ENCODE measurements at places on chromosomes 12 and 14.

- no peak for DNase-seq
These were observed 216.9 kb downstream of the RPAP3 start for GRCh38 chr12:47488888-47489287.

DNA sequence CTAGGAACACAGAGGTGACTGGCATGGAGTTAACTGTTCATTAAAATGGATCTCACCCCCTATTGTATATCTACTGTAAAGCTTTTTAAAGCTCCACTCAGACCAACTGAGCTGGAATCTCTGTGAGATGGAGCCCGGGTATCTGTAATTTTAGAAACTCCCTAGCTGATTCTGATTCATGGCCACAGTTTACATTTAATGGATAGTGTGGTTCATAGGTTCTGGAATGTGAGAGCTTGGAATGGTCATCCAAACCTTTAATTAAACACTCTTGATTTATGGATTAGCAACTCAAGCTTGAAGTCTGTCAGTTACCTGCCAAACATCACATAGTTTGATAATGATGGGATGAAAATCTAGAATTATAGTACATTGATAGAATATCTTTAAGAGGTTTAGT is 183.8 kb downstream of the SLC25A21 start:
- no peak for DNase-seq

DNA sequence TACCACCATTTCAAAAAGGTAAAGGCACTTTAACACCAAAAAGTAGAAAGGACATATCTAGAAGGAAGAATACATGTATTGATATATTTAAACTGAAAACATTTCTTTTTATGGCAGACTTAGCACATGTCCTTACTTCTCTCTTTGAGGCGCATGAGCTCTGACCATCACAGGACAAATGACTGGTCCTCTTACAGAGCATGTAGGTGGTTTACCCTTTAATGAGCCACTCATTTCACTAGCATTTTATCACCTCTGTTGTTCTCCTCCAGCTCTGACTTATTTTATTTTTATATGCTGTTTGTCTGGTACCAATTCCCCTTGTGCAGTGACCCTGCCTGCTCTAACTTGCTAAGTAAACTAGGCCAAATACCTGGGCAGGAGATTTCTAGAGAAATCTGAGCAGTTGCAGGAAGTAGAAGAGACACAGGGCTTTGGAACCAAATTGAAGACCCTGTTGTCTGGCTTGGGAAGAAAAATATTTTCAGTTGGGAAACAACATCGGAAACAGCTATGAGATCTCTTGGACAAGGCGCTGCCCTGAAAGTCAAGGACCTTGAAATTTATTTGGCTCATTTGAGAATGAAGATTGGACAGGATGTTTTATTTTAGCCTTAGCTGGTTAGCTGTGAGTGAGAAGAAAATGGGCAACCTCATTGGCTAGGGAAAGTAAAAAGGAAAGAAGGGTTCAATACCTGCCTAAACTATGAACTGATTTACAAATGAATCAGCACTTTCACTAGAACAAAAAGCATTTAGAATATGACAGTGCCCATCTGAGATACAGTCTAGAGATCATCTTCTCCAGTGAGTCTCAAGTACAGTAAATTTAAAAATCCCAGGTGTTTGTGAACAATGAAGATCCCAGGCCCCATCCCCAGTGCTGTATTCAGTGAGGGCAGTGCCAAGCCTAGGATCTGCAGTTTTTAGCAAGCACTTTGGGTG is 374.4 kb downstream of the ZFP36L1 start:
- DNase-seq = no peak

- no peak for DNase-seq
These were observed 26.4 kb downstream of the PPTC7 start for GRCh38 chr12:110556705-110557104.

- no peak for DNase-seq
These were observed 4.9 kb upstream of the TCP11L2 start for GRCh38 chr12:106297681-106298080.

GRCh38 chr12:73906757-73907156 is 630.9 kb upstream of the ATXN7L3B start:
- no peak for DNase-seq

DNA sequence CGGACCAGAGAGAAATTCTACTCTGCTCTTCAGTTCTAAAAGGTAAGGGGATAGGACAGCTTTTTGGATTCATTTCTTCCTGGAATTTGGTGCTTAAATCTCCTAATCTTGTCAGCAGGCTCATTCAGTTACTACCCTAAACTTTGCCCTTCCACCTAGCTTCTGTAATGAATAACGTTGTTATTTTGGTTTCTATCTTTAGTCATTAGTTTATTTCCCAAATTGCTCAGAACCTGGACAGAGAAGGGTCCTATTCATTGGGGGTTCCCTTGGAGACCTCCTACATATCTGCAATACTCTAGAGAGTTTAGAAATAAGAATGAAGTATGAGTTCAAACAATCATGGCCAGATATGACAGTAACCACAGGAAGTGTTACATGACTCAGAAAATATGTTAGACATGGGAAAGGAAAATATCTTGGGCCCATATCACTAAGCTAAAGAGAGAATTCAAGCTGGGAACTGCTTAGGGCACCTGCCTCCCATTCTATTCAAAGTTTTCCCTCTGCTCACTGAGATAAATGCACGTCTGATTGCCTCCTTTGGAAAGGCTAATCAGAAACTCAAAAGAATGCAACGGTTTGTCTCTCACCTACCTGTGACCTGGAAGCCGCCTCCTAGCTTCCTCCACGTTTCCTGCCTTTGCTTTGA is 87.9 kb downstream of the GAS2L3 start:
- no peak for DNase-seq

DNA sequence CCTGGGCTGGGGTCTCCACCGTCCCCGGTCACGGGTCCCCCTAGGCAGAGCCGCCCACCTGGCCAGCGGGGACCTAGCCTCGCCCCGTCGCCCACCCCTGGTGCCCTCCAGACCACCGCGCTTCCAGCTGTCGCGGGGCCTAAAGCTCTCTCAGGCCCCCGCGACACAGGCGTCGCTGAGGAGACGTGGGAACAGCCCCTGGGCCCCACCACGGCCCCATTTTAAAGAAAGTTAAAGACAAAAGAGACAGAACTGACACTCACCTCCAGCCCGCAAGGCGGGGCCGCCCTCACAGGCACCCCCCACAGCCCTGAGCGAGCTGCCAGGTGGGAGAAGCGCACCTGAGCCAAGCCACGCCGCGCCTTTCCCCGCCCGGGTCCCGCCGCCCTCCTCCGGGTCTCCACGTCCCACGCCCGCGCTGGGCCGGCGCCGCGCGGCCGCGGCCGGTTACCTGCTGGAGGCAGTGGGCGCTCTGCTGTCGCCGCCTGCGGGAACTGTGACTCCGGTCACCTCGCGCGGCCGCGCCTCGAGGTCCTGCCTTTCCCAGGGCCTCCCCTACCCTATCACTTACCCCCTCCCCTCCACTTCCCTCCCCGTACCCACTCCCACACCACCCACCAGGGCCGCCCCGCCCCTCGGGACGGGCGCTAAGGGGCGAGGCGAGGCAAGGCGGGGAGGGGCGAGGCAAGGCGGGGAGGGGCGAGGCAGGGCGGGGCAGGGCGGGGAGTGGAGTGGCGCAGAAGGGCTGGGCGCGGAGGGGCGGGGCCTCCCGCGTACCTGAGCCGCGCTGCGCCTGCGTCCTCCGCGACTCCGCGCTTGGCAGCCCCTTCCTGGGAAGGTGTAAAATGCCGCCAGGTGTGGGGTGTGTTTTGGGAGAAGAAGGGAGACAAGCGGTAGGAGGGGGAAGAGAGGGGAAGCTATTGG is 31.2 kb downstream of the TC2N start:
- peak; percentile 84 for DNase-seq

DNA sequence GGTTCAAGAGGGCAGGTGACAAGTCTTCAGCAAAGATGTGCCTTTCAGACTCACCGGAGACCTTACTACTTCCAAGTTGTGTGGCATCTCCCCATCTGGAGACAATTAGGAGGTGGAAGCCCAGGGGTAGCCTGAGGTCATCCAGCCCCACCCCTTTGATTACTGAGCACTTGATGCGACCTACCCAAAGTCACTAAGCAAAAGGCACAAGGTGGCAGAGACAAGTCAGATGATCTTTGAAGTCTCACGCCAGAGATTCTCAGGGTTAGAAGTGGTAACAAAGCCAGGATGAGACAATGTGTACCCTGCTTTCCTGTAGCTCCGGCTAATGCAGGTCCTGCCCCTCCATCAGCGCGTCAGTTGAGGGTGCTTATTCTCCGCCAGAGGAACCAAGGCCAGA is 1.4 kb upstream of the FOXN3 start:
- DNase-seq = no peak

GRCh38 chr14:73879027-73879426 is 7.6 kb upstream of the ZNF410 start:
- no peak for DNase-seq

DNA sequence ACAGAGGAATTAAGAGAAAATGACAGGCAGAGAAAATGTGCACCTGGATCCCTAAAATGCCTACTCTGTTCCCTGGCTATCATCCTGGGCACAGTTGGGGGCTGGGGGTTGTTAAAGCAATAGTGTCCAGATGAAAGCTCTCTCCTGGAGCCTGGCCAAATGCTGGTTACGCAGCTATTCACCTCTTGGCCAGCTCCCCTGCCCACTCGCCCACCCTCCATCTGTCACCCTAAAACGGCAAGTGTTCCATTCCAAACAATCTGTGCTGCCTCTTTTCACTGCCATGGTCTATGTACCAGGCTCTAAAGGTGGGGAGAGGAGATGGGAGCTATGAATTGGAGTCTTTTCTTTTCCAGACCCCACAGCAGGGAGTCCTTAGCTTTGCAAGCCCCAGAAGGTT is 24.7 kb upstream of the NPFF start:
- DNase-seq = no peak

GRCh38 chr14:52922656-52923055 is 28.2 kb downstream of the FERMT2 start:
- no peak for DNase-seq

GRCh38 chr14:92832137-92832700 is 38.1 kb downstream of the GOLGA5 start:
- no peak for DNase-seq

- no peak for DNase-seq
These were observed 284.2 kb downstream of the TTC8 start for GRCh38 chr14:89108608-89109007.

DNA sequence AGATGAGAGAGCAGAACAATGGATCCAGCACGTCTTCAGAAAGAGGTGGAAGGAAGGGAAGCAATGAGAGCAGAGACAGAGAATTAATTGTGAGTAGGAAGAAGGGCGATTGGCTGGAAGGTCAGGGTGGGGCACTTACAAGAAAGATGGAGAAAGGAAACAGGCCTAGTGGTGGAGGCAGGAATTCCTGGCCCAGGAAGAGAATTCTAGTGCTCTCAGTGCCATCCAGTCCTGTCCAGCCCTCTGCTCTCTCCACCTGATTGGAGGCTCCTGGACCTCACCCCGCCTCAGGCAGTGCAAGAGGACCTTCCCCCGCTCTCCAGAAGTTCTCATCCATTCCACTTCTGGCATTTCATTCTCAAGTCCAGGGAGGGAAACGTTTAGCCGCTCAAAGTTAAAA is 43.0 kb downstream of the NGB start:
- DNase-seq = no peak

DNA sequence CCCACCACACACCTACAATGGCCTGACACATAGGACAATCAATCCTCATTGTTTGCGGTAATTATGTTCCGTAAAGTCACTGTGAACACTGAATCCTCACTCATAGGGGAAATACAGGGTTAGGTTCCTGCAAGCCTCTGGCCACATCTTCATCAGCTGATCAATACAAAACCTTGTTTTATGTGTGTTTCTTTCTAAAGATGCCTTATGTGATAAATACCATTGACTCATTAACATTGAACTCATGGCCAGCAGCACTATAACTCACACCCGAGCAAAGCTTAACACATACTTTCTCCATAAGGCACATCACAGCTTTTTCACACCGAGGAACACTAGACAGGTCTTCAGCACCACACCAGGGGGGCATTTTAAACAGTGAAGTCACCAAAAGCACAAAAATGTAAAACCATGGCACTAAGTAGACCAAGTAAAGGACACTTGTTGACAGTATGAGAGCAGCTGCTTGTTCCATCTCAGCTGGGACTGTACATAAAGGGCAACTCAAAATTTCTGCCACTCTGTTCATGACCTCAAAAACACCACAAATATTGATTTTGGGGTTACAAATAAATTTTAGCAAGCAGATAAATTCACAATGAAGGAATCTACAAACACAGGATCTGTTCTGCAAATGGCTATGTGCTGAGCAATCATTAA is 60.5 kb downstream of the ESR2 start:
- no peak for DNase-seq

- no peak for DNase-seq
These were observed 105.2 kb downstream of the MED13L start for GRCh38 chr12:116172224-116172849.

DNA sequence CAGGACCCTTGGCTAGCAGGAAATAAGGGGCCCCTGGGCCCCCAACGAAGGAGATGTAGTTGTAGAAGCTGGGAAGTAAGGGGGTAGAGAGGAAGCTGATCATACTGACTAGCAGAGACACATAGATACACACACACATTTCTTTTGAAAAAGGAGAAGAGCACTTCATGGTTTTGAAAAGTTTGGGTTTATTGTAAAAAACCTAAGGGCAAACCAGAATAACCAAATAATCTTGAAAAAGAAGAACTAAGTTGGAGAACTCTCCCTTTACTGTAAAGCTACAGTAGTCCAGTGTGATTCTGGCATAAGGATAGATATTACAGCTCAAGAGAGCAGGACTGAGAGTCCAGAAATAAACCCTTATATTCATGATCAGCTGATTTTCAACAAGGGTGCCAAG is 5.8 kb upstream of the HCAR3 start:
- DNase-seq = no peak

GRCh38 chr12:50677858-50678257 is 86.0 kb upstream of the ATF1 start:
- DNase-seq = no peak

DNA sequence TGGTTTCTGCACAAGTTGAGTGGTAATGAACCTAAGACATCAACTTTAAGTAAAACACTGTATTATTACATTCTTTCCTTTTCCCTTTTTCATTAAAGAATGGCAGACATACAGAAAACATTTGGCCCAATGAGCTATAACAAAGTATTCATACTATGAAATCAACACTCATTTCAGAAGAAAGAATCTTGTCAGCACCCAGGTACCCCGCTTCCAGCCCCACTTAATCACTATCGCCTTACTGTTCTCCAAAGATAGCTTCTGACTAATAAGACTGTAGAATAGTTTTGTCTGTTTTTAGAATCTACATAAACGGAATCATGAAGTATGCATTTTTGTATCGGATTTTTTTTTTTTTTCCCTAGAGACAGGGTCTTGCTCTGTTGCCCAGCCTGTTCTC is 9.5 kb downstream of the CNTN1 start:
- no peak for DNase-seq

DNA sequence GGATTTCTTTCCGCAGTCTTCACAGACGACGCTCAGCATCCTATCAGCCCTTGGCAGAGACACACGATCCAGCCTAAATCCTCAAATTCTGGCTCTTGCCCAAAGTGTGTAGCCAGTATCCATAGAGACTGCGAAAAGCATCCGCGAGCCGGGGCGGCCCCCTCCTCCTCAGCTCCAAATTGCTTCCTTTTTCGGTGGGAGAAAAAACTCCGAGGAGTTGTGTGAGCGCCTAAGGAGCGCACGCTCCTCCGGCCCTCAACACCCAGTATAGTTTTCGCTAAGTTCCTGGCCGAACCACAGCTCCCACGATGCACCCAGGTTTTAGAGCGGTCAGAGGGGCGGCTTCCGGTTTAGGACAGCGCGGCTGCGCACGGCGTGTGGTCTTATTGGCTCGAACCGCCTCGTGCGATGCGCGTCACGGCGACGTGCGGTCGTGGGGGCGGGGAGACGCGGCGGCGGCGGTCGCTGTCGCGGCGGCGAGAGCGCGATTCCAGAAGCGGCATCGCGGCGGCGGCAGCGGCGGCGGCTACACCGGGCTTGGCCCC is at the start of gene ADIPOR2:
TSS of gene ADIPOR2 (plus strand) at position 493 of the 545 bp plus-strand sequence. CDS start 63,274 bp downstream, outside the sequence.
- DNase-seq = peak; percentile 94
